ENCODE measurements at places on chromosomes 5 and 9.

GRCh38 chr9:69944816-69945215, 98.8 kb upstream of the MAMDC2 start:
- DNase-seq, result no peak

DNA sequence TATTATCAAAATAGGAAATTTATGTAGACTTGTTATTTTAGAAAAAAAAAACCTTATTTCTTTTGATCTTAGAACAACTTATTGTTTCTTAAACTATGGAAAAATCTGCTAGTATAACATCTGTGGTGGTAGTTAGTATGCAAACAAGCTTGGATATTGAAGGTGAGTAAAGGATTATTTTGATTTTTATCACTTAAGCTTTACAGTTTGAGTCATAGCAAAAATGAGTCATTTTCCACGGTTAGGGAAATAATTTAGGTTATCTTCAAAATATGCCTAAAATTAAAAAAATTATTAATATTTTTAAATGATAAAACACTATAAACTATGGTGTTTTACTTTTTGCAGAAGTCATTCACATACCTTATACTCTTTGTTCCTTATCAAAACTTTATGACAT, 107.2 kb upstream of the DHFR start:
- no peak for DNase-seq

DNA sequence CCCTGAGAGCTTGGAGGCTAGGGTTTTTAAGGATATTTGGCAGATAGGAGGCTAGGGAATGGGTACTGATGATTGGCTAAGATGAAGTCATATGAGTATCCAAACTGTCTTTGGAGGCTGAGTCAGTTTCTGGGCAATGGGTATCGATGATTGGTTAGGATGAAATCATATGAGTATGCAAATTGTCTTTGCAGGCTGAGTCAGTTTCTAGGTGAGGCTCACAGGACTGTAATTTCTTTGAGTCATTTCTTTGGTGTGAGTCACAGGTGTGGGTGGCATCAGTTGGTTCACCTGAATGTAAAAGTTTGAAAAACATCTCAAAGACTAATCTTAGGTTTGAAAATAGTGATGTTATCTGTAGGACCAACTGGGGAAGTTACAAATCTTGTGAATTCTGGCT, 1068.0 kb downstream of the NR2F1-AS1 start:
- no peak for DNase-seq

DNA sequence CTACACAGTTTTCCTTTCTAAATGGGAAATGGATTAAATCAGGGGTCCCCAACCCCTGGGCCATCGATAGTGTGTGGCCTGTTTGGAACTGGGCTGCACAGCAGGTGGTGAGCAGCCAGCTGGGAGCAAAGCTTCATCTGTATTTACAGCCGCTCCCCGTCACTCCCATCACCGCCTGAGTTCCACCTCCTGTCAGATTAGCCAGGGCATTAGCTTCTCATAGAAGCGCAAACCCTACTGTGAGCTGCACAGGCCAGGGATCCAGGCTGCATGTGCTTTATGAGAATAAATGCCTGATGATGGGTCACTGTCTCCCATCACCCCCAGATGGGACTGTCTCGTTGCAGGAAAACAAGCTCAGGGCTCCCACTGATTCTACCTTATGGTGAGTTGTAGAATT, 41.2 kb upstream of the FLT4 start:
- no peak for DNase-seq

DNA sequence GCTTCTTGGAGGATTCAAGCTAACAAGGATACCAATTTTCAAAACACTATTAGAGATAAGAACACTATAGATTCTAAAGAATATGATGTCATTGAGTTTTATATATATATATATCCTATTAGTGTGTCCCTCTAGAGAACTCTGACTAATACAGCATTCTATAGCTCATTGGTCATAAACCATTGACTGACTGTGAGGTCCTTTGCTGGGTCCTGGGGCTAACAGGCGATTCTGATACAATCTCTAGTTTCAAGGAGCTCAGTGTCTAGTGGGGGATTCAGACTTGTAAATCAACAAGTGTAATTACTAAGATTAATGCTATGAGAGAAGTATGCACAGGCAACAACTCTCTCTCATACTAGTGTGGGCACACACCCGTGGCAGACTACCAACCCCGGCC, 234.5 kb downstream of the DENND1A start:
- no peak for DNase-seq

- no peak for DNase-seq
Observed at GRCh38 chr5:89377767-89378455, 494.9 kb upstream of the MEF2C start.

GRCh38 chr5:161420521-161420920, 126.0 kb downstream of the GABRB2 start:
- DNase-seq, result no peak

GRCh38 chr9:91778031-91778430, 172.0 kb downstream of the ROR2 start:
- DNase-seq, result no peak

DNA sequence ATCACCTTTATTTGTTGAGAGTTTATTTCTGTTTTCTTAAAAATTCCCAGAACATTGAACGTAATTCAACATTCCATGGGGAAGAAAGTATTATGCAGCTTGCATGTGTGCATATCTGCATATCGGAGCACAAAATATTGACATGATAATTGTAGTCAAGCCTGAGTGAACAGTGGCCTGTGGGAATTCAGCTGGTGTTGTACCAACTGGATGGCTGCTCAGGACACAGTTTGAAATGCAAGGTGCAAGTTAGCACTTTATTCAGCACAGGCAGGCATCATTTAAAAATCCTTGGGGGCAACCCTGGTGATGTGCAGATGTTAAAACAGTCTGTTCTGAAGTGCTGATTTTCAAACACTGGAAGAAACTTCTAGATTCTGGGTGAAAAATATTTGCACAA, 82.4 kb downstream of the CNTLN start:
- no peak for DNase-seq

- DNase-seq, result no peak
Observed at GRCh38 chr5:102750151-102750834, 4.8 kb upstream of the PAM start.

DNA sequence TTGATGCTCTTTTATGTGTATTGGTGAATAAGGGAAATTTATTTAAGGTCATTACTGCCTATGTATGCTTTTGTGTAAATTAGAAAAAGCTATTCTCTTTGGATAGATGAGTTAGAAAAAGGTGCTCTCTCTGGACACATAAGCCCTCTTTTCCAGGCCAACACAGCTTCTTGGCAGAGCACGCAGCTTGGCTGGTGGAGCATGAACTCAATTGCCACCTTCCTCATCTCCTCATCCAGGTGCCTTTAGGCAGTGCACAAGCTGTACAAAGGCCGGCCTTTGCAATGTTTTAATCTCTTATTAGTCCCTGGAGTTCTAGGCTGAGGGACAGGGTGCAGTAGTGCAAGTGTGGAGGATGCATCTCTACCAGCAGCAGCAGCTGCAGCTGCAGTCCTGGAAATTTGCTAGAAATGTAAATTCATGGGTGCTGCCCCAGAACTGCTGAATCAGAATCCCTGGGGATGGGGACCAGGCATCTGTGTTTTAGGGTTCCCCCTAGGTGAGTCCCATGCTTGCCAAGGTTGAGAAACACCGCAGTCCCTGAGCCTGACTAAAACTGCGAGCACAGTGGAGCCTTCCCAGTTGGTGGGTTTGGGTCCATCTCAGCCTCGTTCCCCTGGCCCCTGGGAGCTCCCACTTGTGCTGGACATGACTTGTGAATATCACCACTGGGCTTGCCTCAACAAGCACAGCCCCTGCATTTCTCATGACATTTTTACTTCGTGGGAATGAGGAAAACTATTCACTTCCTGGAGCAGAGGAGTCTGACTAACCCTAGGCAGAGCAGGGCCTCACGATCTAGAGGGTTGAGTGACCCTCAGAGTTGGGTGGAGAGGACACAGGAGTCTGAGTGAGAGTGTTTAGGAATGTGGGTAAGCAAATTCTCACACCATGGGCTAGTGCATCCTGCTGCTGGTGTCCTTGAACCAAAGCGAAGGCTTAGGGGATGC, 272.3 kb downstream of the ZSWIM6 start:
- DNase-seq, result no peak

Measured in non-pigmented ciliary epithelial cell (primary cell).